NCI-H526 treated with DMSO at 0.1 percent for 48 hours (cell line): ENCODE measurements at places on chromosomes 6 and 20.

GRCh38 chr6:78598966-78599365 lies 268.4 kb upstream of the IRAK1BP1 start:
- no peak for DNase-seq

DNA sequence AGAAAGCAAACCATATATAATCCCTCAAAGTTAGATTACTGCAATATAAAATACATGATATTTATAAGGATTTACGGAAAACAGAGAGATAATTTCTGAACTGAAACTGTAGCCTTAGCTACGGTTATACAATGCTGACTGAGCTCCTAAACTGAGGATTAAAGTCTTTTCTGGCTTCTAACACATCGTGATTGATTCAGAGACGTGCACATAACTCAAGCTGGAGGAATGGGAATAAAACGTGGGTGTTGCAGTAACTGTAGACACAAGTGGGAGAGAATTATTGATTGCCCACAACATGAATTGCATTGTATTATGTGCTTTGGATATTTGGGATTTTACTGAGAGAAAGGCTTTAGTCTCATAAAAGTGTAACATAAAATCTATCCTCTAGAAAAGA lies 418.0 kb upstream of the OPRM1 start:
- DNase-seq: no peak

DNA sequence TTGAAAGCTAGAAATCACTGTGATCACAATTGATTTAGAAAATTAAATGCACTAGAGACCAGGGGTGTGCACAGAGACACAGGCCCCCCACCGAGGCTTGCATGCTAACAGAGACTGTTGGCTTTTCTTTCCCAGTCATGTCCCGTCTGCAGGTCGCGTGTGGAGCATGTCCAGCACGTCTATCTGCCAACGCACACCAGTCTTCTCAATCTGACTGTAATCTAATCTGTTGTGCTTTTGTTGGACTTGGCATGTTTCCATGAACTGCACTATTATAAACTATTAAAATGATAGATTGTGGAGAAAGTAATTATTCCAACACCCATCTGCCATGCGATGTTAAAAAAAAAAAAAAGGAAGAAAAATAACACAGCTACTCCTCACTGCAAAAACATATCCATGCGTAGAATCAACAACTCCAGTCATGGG lies 17.7 kb downstream of the MYLIP start:
- DNase-seq: no peak

GRCh38 chr20:11891776-11892545 lies 25.7 kb upstream of the BTBD3 start:
- DNase-seq: peak; percentile 67

- DNase-seq: no peak
These were observed 156.2 kb downstream of the BTBD9 start for GRCh38 chr6:38483526-38483925.

GRCh38 chr20:46987001-46987400 lies 92.4 kb downstream of the EYA2 start:
- no peak for DNase-seq

GRCh38 chr6:123803504-123804013 lies at the start of gene NKAIN2:
Gene NKAIN2, plus strand, starts transcription at chr6:123803865.
- no peak for DNase-seq
